ENCODE measurements at places on chromosomes 6 and 20.

DNA sequence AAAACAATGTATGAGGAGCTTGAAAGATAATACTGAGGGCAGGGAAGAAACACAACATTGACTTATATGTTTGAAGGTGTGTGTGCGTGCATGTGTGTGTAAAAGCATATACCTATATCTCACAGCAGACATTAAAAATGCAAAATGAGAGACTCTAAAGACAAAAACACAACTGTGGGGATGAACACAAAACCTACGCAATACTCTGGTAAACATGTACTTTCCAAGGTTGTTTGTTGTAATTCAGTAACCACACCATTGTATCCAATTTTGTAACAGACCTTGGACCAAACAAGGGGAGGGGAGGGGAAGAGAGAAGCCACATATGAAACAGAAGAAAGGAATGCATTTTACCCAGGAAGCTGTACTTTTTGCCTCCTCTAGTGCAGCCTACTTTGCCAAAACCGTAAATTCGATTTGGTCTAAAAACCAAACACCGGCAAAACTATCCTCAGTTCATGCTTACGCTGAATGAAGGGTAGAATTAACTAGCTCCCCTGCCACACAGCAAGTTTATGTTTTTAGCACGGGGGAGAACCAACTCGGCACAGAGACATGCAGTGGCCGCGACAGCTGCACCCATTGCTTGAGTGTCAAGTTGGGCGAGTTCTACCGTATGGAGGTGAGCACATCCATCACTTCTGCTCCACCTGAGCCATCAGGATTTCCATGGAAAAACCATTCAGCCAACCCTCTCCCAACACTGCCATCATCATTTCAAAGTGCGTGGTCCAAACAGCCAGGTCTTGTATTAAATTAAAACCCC, 50.0 kb downstream of the CNKSR3 start:
- DNase-seq, result no peak

GRCh38 chr6:113115196-113115595, 741.9 kb upstream of the MARCKS start:
- DNase-seq, result no peak

DNA sequence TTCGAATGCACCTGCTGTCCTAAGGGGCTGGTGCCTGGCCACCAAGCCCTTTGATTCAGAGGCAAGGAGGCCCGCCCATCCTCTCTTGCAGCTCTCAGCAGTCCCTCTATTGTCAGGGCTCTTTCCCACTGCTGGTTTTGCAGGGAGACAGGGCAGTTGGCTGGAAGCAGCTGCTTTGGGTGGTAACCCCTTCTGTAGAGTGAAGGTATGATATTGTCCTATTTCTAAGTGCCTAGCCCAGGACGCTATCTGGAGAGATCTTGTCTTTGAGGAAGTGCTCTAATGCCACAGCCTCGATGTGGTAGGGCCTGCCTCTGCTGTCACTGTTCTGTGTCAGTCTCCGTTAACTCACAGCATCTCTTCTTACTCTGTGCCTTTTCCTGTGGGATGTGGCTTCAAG, 5.6 kb downstream of the PLCG1 start:
- no peak for DNase-seq

DNA sequence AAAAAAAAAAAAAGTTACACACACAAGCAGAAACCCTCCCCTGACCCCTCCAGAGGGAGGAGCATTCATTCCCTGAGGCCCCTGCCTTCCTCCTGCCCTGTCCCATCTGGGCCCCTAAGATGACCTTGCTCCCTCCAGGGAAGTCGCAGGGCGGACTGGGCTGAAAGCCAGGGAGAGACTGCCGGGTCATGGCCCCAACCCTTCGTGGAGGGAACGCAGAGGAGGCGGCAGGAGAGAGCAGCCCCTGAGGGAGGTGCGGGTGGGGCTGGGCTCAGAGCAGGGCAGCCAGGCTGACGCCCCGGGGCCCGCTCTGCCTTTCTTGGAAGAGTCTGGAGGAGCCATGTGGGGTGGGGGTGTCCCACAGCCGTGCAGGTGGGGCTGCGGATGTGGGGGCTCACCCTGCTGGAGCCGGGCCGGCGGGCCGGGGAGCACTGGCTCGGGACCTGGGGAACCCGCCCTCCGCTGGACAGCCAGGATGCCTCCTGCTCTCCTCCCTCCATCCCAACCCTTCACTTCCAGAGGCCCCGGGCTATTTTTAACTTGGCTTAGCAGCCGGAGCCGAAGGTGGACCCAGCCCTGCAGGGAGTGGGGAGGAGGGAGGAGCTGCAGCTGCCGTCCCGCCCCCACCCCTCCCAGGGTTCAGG, 15.0 kb upstream of the ABHD16B start:
- DNase-seq, result no peak

- no peak for DNase-seq
Measured at GRCh38 chr6:163398115-163398514, 16.4 kb upstream of the QKI start.

DNA sequence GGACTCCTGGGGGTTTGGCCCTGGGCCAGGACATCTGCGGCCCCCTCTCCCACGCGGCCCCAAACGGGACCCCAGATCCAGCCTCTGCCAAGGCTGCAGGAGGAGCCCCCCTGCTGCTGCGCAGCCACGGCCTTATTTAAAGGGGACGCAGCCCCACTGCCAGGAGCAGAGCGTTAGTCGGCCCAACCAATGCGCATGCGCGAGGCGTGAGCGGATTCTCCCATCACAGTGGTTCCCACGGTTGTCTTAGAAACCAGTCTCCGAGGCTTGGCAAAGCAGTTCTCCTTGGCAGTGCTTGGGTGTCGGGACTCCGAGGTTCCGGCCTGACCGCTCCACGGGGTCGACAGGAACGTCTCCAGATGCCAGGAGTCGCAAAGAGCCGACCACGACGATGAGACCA, 288.3 kb upstream of the ZNF337 start:
- DNase-seq, result peak; percentile 39

DNA sequence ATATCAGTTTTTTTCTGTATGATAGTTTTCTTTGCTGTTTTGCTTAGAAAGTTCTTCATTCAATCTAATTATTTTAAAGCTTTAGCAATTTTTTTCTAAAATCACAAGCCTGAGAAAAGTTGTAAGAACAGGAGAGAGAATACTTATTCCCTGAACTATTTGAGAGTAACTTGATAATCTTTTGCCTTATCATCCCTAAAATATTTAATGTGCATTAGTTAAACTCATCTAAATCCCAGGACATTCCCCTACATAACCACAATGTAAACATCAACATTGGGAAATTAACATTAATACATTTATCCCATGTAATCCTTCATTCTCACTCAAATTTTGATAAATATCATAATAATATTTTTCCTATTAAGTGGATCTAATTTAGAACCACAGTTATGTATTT, 241.8 kb downstream of the CD109 start:
- no peak for DNase-seq

- DNase-seq, result no peak
Measured at GRCh38 chr20:53362736-53363135, 230.9 kb downstream of the ZNF217 start.

GRCh38 chr6:43517505-43518357, 842 bp downstream of the POLR1C start:
- no peak for DNase-seq

DNA sequence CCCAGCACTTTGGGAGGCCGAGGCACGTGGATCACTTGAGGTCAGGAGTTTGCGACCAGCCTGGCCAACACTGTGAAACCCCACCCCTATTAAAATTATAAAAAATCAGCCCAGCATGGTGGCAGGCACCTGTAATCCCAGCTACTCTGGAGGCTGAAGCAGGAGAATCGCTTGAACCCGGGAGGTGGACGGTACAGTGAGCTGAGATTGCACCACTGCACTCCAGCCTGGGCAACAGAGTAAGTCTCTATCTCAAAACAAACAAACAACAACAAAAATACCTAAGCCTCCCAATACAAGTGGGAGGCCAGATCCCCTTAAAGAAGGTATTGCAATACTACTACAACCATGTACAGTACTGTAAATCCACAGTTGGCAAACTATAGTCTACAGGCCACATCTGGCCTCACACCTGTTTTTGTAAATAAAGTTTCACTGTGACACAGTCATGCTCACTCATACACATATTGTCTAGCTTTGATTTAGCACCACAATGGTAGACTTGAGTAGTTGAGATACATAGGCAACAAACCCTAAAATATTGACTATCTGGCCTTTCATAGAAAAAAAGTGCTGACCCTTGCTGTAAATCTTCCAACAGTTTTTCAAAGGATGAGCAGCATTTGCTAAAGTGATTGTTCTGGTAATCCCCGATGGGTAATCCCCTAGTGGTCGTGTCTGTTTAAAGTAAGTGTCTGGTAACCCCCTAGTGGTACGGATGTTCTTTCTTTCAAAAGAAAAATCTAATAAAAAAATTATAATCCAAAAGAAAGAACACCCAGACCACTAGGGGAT, 202.0 kb downstream of the RNGTT start:
- DNase-seq, result no peak

GRCh38 chr20:56989516-56989915, 276.9 kb downstream of the BMP7 start:
- no peak for DNase-seq

DNA sequence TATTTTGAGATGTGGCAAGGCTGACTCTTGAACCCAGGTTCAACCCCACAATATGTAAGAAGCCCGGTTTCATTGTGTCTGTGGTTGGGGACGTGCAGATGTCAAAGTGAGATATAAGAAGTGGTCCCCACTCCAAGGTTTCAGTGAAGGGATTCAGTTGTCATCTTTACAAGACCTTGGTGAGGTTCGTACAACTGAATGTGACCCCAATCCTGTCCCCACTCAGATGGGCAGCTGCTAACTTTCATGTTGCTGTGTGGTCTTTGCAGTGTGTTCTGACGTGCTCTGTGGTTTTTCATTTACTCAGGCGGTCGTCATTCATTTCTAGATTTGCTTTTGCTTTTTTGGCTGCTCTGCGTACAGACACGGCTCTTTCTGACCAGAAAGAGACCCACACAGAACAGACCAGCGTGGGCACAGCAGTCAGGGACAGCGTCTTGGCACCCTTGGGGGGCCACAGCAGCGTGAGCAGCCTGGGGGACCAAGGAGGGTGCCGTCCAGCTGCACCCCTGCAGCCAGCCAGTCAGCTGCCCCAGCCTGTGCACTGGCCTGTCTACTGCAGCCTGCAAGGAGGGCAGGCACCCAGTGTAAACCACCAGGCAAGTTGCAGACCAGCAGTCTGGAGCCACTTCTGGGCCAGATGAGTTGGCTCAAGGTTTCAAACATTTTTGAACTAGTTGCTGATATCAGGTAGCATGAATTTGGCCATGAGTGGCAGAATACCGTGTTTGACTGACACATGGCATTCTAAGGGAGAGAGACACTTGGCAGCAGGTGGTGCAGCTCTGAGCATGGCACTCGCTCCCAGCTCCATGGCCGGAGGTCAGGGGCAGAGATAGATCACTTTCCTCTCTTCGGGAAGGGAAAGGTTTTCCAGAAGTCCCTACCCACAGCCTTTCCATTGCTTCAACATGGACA, 49.4 kb upstream of the IRF4 start:
- no peak for DNase-seq

DNA sequence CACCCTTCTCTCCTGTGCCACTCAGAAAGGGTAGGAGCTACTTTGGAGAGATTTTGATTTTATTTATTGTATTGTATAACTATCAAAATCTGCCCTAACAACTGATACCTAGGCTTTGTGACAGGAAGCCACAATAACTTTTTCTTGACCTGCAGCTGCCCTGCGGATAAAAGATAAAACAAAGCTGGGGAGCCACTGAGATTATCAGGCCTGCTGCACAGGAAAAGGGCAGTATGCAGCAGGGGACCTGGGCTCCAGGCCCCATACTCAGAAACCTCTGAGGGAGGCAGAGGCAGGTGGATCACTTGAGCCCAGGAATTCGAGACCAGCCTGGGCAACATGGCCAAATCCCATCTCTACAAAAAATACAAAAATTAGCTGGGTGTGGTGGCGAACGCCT, 980 bp upstream of the SNX21 start:
- no peak for DNase-seq

- DNase-seq, result no peak
Measured at GRCh38 chr20:48619126-48620101, 208.4 kb downstream of the PREX1 start.

GRCh38 chr20:47330071-47330470, 26.4 kb downstream of the ZMYND8 start:
- no peak for DNase-seq

- DNase-seq, result no peak
Measured at GRCh38 chr6:133591275-133591674, 297.6 kb upstream of the TCF21 start.

GRCh38 chr6:39300739-39301138, 13.5 kb downstream of the KCNK17 start:
- DNase-seq, result no peak

DNA sequence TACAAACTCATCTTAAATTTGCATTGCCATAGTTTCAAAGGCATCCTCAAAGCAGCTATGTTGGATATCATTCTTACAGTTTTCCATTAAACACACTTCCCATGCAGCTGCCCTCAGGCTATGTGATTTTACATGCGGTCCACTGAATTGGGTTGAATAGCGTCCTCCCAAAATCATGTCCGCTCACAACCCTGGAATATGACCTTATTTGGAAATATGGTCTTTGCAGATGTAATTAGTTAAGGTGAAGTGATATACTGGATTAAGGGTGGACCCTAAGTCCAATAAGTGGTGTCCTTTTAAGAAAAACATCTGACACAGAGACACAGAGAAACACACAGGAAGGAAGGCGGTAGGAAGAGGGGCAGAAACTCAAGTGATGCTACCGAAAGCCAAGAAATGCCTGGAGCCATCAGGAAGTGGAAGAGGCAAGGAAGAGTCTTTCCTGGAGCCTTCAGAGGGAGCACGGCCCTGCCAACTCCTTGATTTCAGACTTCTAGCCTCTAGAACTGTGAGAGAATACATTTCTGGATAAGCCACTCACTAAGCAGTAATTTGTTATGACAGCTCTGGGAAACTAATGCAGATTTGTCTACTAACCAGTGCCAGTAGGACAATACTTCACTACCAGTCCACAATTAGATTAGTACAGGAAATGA, 42.7 kb upstream of the NHSL1 start:
- no peak for DNase-seq

DNA sequence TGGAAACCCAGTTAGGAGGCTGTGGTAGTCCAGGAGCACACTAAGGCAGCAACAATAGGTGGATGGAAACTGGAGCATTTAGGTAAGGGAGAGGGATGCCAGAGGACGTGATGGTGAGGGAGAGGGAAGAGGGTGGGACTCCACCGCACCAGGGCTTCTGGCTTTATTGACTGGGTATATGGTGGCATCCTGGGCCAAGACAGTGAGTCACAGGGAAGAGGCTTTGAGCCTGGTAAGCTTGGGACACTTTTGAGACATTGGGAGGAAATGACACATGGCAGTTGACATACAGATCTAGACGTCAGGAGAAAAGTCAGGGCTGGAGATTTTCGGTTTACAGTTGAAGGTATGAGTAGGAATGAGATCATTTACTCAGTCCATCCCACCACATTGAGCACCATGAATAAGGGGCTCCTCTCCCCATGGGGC, 14.9 kb downstream of the NT5E start:
- DNase-seq, result no peak

- no peak for DNase-seq
Measured at GRCh38 chr6:151121900-151122299, 117.9 kb upstream of the AKAP12 start.

- peak; percentile 54 for DNase-seq
Measured at GRCh38 chr20:62938105-62938888, at the start of gene GID8. TSS of gene GID8 (plus strand) at chr20:62938147. CDS start at chr20:62941503, 3,356 bp downstream.

- DNase-seq, result no peak
Measured at GRCh38 chr6:161279677-161280415, 6.0 kb upstream of the AGPAT4 start.

Data from colonic mucosa (tissue), 4 donors.